ENCODE measurements at places on chromosomes 1 and 21. TPM values are rescaled to one million over a fixed set of nuclear protein-coding genes. Genes with fewer than 3 reads are reported as not detected.

Gene CELA3B
- not detected for total RNA-seq

Gene GMEB1
- total RNA-seq = 11.1 TPM

DNA sequence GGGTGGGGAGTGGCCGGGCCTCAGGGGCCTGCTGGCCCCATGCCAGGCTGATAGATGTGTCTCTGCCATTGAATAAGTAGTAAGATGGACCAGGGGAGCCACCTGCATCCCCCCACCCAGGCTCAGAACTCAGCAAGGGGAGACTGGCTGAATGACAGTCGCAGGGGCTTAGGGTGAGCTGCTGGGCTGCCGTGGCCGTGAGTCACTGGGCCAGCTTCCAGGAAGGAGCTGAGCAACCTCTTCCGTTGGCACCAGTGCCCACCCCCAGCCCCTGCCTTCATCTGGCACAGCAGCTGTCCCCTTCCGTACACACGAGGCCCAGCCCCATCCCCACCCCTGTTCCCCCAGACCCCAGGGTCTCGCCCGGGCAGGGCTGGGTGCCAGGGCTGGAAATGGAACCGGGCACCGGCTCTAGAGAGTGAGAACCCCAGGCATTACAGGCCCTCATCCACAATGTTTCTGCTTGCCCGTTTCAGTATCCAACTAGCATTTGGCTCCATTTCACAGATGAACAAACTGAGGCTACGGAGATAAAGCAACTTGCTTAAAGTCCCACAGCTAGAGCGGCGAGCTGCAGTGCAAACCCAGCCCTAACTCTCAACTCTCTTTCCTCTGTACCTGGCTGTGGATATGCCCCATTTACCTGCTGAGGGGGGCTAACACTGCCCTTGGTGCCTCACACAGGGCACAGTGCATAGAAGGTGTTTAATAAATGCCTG is 10.2 kb downstream of the WNT4 start:
- ATAC-seq = peak; percentile 35

GRCh38 chr1:196611873-196612272 is 3.6 kb upstream of the KCNT2 start:
- ATAC-seq = no peak

DNA sequence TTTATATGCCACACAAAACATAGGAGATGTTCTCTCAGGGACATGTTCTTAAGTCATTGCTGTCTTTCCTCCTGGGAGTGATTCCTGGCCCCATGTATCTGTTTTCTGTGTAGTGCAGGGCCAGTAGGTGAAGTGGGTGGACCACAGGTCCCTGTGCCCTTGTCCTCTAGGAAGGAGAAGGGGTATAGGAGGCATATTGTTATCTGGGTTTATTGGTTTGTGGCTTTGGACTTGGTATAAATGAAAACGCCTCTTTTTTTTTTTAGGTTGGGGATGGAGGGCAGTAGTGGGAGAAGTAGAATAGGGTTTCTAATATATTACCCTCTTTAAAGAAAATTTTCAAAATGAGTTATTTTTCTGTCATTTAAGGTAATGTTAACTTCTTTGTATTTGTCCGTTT is 29.4 kb downstream of the DYRK1A start:
- no peak for ATAC-seq

DNA sequence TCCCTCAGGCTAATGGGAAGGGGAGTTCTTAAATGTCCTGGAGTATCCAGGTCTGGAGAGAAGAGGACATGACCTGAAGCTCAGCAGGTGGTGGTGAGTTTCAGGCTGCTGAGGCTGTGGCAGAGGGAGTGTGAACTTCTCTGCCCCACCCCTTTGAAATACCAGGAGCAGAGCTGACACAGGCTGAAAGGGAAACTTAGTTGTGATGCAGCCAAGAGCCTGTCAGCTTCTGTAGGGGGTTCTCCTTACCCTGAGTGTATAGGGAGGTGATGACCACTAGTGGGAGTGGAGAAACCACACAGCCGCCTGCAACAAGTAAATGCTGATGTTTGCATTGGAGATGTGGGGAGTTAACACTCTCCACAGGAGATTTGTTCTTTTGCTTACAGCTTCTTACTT is 152.3 kb downstream of the FCRL5 start:
- ATAC-seq = peak; percentile 23

- no peak for ATAC-seq
These were observed 35.1 kb downstream of the MPZL1 start for GRCh38 chr1:167756730-167757405.

DNA sequence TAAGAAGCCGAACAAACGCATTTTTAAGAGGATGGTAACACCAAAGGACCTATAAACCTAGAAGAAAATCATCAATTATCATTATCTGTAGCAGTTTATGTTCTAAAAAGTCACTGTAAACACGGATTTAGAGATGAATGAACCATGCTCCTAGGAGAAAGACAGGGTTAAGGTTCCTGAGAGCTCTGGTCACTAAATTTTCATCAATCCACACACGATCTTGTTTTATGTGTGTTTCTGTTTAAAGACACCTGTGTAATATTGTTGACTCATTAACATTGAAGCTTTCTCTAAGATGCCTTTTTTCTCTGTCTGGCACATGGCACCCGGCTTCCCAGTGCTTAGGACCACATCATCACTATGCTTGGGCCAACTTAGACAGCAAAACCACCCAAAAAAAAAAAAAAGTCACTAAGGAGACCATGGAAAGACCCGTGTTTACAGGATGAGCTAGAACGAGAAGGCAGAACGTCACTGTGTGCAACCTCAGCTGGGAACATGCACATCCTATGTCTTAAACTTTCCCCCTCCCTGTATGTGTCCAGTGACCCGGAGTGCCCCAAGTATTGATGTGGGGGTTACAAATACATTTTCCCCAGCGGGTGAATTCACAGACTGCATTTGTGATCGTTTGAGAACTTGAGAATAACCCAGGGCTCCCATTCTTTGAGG is 55.8 kb upstream of the PDE9A start:
- ATAC-seq = no peak

DNA sequence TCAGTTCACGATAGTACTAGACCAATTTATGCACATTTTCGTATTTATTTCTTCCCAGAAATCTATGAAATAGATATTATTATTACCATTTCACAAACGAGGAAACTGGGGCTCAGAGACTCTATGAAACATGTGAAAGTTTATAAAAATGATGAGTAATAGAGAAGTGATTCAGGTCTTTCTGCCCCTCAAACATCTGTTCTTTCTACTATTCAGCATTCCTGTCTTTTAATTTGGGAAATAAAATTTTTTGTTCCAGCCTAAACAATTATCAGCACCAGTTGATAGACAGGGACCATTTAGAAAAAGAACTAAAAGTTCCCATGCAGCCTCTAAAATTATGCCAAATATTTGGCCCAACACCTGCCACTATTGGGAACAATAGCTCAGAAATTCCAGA is 585.1 kb downstream of the PTPRC start:
- no peak for ATAC-seq

DNA sequence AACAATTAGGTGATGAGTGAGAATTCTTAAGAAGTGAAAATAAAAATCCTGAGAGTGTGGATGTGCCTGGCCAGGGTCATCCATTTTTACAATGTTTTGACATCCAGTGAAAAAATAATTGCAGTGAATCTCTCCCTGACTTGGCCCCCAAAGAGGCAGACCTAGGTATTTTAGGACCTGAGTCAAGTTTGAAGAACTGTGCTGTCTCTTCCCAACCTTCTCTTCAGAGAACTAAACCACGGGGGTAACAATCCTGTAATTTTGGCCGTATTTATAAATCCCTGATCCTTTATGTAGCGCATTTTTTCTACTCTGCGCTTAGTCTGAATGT is 43.3 kb upstream of the PPP2R5A start:
- no peak for ATAC-seq

DNA sequence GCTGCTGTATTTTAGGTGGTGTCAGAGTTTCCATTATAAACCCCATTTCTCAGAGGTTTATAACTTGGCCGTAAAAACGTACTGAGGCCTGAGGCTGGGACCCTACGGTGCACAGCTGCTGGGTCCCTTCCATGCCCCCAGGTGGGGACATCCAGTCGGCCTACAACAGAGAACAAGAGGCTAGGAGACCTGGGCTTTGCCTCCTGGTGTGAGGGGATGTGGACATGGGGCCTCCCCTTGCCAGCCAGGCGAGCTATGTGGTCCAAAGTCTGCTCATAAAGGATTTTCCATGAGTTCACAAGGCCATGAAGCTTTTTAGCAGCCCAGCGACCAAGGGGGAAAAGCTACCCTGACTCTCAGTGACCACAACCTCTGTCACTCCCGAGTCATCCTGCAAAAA is 261.5 kb upstream of the VAMP3 start:
- no peak for ATAC-seq

DNA sequence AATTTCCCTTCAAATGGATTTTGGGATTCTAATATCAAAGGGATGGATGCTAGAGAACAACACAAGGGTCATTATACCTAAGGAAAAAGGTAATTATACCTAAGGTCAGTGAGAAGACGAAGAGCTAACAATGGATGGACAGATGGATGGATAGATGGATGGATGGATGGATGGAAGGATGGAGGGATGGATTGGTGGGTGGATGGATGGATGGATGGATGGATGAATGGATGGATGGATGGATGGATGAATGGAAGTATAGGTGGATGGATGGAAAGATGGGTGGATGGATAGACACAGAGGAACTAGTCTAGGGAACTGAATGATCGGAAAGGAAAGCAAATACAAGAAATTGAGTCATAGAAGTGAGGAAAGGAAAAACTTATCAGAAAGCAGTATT is 34.0 kb downstream of the SLC35F3 start:
- no peak for ATAC-seq

DNA sequence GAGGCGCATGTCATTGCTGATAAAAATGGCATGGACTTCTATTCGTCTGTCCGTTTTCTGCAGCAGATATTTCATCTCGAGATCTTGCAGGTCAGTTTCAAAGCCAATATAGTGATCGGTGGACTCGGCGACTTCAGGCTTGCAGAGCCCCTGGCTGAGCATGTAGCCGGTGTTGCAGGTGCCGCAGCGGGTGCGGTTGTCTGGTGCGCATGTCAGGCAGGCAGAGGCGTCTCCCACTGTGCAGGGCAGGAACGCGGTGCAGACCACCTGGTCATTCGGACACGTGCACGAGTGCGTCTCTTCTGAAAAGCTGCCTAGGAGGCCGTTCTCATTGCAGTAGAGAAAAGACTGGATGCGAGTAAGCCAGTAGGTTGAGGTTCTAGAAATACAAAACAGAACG is 378.9 kb downstream of the BRINP3 start:
- ATAC-seq = no peak

DNA sequence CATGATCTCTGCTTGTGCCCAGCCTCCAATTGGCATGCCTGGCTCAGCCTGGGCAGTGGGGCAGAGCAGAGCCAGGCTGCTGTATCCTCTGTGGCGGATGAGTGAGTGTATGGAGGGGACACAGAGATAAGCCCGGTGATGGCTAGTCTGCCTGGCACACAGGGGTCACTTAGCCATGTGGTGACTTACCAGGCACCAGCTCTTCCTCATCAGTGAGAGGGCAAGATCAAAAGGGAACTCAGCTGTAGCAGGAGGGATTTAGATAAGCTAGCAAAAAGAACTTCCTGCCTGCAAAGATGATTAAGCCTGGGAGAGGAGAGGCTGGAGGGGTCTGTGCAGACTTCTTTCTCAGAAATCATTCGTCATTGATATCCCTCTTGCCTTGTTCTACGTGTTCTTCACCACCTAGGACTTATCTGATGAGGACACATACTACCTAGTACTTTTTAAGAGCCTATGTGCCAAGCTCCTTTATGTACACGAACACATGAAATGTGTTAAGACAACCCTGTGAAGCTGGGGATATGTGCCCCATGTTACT is 7.9 kb downstream of the KIF21B start:
- no peak for ATAC-seq

DNA sequence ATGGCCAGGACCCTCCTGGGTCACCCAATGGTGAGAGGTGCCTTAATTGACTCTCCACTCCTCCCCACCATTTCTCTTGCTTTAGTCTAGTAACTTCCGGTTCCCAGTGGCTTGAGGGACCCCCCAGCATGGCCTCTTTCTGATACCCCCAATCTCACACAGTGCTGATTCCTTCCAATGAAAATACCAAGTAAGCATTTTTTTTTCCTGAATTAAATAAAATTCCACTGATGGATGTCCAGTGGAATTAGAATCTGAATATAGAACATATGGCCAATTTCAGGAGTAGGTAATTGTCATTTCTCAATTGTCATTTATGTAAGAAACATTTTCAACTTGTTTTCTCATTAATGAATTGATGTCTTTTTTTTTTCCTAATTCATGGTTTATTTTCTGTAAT is 9.5 kb downstream of the NOS1AP start:
- ATAC-seq = no peak

Data from esophagus mucosa (tissue), 1 donor.